ENCODE measurements at places on chromosomes 11 and 22.

- no peak for DNase-seq
Measured at GRCh38 chr11:115437902-115438575, 66.2 kb downstream of the CADM1 start.

GRCh38 chr22:45254388-45254787 lies 13.7 kb upstream of the KIAA0930 start:
- DNase-seq, result no peak

DNA sequence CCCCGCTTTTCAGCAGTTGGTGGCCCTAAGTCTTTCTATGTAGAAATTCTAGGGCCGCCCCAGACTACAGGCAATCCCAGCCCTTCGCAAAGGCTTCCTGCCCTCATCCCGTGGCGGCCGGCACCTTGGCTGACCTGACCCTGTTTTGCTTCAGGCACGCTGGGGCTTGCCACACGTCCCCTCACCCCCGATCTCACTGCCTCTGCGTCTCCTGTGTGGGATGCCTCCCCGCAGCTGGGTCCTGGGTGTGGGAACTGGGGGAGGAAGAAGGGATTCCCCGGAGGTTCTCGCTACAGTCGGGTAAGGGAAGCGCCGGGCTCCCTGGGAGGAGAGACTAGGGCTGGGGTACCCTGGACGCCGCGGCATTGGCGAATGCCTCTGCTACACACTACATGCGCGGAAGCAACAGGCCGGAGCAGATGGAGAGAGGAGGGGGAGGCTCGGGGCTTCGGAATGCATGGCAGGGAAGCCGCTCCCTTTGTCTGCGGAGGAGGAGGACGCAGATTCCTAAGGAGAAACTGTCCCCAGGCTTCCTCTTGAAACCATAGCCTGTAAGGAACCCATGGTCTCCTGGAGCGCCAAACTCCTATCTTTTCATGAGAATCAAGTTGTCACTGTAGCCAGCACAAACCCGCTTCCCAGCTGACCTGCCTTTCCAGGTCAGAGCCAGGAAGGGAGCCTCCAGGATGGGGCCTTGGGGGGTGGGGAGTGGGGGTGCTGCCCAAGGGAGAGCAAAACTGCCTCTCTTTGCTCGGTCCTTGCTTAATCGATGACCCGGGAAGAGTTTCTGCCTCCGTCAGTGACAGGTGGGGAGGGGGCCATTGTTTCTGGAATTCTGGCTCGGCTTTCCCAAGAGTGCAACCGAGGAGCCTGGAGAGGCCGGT lies 1.4 kb downstream of the DTX4 start:
- no peak for DNase-seq

DNA sequence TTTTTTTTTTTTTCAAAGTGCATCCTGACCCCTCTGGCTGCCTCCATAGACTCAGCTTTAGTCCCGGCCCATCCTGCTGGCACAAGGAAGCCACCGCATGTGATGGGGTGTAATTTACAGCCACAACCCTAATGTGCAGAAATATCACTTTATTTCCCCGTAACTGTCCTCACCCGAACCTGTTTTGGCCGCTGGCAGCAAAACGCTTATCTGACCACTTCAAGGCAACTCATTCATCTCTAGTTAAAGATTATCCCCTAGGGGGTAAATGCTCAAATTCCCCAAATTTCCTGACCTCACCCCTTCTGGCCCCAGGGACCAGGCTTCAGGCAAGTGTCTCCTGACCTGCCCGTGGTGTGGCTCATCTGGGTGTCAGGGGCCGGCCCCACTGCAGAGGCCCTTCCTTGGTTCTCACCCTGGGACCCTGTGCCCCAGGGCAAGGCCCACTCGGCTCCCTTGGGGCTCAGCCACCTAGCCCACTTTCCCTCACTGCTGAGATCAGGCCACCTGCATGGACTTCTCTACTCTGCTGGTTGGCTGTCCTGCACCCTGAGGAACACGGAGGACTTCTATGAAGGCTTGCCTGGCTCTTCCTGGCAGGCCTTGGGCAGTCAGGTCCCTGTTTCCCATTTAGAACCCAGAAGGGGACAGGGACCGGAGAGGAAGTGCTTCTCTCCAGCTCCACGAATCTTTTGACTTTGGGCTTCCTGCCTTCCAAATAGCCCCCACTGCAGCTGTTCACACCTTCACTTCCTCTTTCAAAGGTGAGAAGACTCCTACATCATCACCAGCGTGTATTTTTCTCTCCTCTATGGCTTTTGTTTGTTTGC lies 53.3 kb downstream of the WNT11 start:
- DNase-seq, result peak; percentile 71

GRCh38 chr11:1012740-1013630 lies 23.5 kb downstream of the MUC6 start:
- DNase-seq, result no peak

Data from mesenteric fat pad (tissue), 1 donor.